ENCODE measurements at places on chromosomes 16 and 17.
A peak's percentile ranks its signal among the peaks of the same experiment; 100 is the strongest.

GRCh38 chr17:56314026-56314425 is 160.8 kb downstream of the ANKFN1 start:
- no peak for DNase-seq

GRCh38 chr17:10251212-10251948 is 53.0 kb upstream of the GAS7 start:
- no peak for DNase-seq

DNA sequence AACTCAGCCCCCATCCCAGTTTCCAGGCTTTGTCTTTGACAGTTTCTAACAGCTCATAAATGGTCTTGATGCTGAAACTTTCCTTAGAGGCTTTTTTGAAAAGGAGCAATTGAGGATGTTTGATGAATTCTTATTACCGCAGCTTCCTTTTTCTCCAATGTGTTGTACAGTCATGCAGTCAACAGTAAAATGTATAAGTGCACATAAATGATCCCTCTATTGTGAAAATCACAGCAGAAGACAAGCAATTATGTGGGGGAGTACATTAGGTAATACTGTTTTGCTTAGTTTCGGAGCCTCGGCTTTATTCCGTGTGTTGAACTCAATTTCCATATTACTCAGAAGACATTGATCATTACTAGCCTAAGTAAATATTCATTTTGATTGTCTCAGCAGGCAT is 673.7 kb downstream of the CDH8 start:
- DNase-seq: no peak

- DNase-seq: no peak
These were observed 9.2 kb downstream of the CHMP6 start for GRCh38 chr17:81000631-81001357.

- DNase-seq: no peak
These were observed 7.1 kb downstream of the SGCA start for GRCh38 chr17:50172936-50173334.

- no peak for DNase-seq
These were observed 27.5 kb downstream of the UNC13D start for GRCh38 chr17:75816693-75817092.

DNA sequence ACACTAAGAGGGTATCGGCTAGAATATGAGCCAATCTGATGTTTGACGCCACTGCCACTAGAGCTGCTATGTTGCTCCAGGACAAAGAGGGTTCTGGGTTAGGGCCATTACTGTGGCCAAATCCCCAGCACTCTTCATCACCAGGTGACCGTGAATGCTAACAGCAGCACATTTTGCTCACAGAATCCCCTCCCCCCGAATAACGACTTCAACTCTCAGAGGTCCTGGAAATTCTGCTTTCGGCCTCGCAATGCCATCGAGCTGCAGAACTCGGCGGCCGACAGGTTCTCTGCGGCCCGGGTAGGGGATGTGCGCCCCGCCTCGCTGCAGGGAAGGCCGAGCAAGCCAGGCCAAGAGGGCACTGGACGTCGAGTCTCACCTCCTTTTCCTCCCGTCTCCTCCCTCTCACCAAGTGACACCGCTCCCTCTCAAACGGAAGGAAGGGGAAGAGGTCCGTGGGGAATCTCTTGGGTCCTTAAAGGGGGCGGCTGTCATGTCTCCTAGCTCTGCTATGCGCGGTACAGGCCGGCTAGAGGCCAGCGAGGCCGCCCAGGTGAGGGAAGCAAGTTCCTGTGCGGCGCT is 31.9 kb downstream of the CDK5R1 start:
- no peak for DNase-seq

- DNase-seq: peak; percentile 30
These were observed 14.4 kb downstream of the NDUFAF8 start for GRCh38 chr17:81253358-81254131.

- DNase-seq: no peak
These were observed 2093.4 kb downstream of the TP53TG3F start for GRCh38 chr16:35552763-35553162.
